Psoas muscle (tissue), 8 donors: ENCODE measurements at places on chromosomes 12 and 14. TPM values are rescaled to one million over a fixed set of nuclear protein-coding genes. Genes with fewer than 3 reads are reported as not detected.

GRCh38 chr12:121238604-121239350, 28.8 kb downstream of the P2RX4 start:
- DNase-seq, result peak; percentile 16

- peak; percentile 87 for DNase-seq
Measured at GRCh38 chr14:100297320-100298300, 8.6 kb downstream of the SLC25A29 start.

- peak; percentile 63 for DNase-seq
Measured at GRCh38 chr12:22334410-22335100, at the start of gene ST8SIA1. Gene ST8SIA1, minus strand, starts transcription at chr12:22334707. Its CDS starts 475 bp downstream, at chr12:22334232.

Gene CLEC7A
- 1.1 TPM for total RNA-seq

Gene TAS2R13
- 0.28 TPM for total RNA-seq

Gene LAG3
- not detected for total RNA-seq
